ENCODE measurements at places on chromosomes 4 and X.

- DNase-seq, result no peak
Measured at GRCh38 chr4:113094331-113094730, 44.9 kb downstream of the ANK2 start.

DNA sequence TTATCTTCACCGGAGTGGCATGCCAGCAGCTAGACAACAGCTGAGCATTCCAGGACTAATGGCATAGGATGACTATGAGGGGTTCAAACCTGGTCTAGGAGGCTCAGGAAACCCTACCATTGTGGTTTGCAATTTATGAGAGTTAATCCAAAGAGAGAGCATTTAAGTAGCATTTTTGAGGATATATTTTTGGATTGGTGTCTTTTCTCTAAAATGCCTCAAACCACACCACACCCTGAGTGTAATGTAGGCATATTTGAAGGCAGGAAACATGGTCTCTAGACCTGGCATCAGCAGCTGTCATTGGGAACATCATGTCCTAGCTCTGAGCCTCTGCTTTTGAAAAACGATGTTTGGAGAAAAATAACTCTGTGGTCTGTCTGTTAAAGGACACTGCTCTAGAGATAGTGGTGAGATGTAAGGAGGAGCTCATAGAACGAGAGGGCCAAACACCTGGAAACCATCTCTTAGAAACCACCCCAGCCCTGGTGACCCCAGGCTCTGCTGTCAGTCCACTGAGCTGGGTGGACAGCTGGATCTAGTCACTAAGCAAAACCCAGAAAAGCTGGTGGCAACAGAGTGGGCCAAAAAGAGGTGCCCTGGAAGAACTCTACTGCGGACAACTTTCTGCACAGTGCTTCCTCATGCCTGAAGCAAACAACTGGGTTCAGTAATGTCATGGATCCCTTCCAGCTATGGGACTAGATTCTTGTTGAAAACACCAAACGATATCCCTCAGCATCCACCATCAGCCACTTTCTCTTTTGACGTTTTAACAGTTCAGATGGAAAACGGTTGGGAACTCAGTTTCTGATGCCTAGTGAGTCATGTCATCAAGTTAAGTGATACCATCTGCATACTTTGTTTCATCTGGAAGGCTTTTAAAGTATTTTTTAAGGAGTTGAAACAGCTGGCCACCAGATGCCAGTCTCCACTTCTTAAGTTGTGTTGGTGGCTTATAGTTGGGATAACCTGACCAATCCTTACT, 100.2 kb upstream of the C1QTNF7 start:
- DNase-seq, result no peak

GRCh38 chr4:87632469-87632868, 17.6 kb upstream of the DMP1 start:
- no peak for DNase-seq

DNA sequence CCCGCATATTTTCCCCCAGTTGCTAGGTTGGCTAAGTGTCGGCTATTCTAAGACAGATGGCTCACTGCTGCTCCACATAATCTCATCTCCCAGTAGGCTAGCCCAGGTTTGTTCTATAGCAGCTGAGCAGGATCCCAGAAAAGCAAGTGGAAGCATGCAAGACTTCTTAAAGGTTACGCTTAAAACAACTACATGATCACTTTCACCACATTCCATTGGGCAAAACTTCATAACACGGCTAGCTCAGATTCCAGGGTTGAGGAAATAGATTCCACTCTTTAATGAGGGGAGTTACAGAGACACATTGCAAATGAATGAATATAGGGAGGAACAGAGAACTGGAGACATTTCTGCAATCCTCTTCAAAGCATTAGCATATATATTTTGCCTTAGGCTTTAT, 12.9 kb upstream of the RAB33B start:
- DNase-seq, result no peak

- no peak for DNase-seq
Measured at GRCh38 chr4:69497886-69498395, 2.2 kb upstream of the UGT2B4 start.

DNA sequence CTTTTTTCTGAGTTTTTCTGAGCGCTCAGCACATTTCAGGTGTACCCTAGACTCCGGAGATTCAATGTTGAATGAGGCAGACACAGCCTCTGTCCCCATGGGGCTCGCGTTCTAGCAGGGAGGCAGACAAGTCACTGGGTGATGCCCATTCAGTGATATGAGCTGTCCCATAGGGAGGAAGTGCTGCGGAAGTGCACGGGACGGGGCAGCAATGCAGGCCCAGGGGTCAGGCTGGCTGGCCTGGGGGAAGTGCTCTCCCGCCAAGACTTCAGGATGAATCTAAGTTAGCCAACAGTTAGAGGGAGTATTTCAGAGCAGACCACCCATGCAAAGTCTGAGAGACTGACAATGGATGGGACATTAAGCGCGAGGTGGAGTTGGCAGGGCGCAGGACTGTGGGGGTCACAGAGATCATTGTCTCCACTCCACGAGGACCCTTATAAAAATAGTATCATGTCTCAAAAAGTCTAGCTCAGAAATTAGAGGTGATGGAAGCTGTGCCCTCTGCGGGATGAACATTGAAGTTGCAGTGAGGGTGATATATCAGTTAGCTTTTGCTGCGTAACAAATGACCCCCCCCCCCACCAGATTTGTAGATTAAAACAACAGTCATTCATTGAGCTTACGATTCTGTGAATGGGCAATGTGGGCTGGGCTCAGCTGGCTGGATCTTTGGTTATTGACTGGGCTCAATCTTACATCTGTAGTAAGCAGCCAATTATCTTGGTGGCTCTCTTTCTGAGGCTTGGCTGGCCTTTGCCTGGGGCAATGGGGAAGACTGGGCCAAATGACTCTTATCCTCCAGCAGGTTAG, 16.4 kb downstream of the PSAPL1 start:
- no peak for DNase-seq

GRCh38 chr4:127118681-127119080, 514.1 kb upstream of the INTU start:
- no peak for DNase-seq

GRCh38 chr4:23572382-23572781, 317.5 kb downstream of the PPARGC1A start:
- DNase-seq, result no peak

DNA sequence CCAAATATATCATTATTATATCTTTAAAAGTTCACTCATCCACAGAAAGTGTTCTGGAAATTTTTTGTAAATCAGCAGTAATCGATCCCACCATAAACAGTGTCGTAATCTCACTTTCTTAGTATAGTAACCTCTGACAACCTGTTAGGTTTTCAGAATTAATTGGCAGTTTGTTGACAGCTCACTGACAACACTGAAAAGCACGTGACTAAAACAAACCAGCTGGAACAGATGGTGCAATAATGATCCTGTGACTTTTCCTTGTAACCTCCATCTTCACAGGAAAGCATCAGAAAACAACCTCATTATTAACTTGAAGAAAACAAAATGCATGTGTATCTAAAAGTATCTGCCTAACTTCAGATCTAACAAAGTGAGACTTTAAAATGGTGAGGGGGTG, 48.5 kb downstream of the FSTL5 start:
- no peak for DNase-seq

Data from GF-D8 (cell line).